AG08395 (cell line): ENCODE measurements at places on chromosomes 4 and X.

- no peak for DNase-seq
Measured at GRCh38 chrX:29587107-29587506, 628.3 kb upstream of the MAGEB2 start.

GRCh38 chrX:86047936-86048280, 550 bp upstream of the CHM start:
- DNase-seq, result no peak

GRCh38 chrX:68686097-68686977, 38.9 kb downstream of the STARD8 start:
- peak; percentile 25 for DNase-seq

DNA sequence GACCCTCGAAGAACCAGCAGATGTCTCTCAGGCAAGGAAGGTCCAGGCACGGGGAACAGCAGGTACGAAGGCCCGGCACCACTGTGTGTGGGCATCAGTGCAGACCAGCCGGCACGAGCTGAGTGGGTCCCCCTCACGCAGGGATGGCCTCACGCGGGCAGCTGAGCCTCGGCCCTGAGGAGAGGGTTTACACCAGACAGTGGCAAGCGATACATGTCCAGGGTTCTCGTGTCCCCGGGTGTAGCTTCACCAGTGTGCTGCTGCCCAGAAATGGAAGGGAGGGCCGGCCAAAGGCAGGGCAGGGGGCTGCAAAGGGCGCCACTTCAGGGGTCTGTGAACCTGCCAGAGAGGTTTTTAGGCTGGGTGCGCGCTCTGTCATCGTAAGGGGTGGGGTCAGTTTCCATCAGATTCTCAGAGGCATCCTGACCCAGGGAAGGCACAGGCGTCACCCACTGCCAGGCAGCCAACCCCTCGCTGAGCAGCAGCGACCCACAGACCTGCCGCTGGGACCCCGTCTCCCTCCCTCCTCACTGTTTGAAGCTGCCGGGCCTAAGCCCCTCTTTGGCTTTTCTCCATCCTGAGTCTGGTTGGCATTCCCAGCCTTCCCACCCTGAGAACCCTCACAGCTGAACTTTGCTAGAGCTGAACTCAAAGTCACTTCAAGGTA, 107.0 kb downstream of the CPZ start:
- DNase-seq, result no peak

DNA sequence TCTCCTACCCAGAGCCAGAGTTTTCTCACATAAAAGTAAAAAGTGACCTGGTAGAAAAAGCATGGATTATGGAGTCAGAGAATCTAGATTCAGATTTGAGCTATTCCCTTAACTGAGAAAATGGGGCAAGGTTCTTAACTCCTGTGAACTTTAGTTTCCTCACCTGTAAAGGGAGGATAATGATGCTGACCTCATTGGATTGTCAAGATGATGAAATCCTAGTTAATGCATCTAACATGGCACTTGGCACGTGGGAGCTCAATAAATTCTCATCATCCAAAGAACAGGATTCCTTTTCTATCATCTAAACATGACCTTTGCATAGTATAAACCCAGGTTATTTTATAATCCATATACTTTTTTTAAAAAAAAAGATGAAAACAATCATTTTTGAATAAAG, 18.6 kb downstream of the FHDC1 start:
- DNase-seq, result no peak

GRCh38 chrX:67104982-67105757, 438.7 kb upstream of the AR start:
- no peak for DNase-seq

- DNase-seq, result no peak
Measured at GRCh38 chr4:70654605-70655011, 11.7 kb downstream of the JCHAIN start.

DNA sequence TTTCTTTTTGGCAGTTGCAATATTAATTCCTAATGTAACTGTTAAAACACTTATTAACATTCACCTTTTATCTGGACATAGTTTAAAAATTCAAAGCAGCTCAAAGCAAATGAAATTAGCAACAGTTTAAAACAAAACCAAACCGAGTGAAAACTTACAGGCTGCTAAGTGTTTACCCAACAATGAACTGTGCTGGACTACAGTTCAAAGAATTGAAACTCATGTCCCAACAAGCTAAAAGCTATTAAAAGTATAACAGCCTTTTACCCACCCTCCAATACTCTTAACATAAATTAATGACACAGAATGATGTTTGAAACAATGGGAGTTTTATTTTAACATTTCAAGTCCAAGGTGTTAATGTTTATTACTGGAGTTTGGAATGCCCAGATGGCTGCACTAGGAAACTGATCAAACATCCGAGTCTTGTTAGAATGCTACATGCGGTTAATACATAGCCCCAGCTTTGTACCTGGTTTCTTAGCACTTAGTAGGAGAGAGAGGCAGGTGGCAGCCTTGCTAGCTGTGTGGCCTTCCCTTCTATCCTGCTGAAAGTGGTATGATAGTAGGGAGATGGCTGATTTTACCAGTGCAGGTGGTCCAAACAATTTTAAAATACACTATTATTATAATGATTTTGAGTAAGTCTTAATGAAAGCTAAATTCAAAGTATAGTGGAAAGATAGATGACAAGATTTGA, 21.1 kb upstream of the FRYL start:
- no peak for DNase-seq
